ENCODE measurements at places on chromosomes 6 and 20.

DNA sequence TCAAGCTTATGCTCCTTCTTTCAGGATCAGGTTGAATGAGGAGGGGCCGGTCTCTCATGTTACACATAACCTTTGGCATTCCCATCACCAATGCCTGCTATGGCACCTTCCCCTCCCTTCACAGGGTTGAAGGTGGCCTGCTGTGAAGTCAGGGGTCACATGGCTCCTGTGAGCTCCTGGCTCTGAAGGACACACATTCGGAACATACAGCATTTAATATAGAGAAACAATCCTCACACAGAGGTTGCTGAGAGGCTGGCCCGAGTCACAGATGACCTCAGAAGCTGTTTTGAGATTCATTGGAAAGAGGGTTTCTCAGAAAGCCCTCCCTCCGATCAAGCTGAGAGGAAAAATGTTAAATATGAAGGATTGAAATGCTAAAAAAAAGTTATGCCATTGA lies 82.1 kb downstream of the PSMG4 start:
- DNase-seq: no peak

- no peak for DNase-seq
Measured at GRCh38 chr6:16007146-16007545, 121.7 kb upstream of the MYLIP start.

DNA sequence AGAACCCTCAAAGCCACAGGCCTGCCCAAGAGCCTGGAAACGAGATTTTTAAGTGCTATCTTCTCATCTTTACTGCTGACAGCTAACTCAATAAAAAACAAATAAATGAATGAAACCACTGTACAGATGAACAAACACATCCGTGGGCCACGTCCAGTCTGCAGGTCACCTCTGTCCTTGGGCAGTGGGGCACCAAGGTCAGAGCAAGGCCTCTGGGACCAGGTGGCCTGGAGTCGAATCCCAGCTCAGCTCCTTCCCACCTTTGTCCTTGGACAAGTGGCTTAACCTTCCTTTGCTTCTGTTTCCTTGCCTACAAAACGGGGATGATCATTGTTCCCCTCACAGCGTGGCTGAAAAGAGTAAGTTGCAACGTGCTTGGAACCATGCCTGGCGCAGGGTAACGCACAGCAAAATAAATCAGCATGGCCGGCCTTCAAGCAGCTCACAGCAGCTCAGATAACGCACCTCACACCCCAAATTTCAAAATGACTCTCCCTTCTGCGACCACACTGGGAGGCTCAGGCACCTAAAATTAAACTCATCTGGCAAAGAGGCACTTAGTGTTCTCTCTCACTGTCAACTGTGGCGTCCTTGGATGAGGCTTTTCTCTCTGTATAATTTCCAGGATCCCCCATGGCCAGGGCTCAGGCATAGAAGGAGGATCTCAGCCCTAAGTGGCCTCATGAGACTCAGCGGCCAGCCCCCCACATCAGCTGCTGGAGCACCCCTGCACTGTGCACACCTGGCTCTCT lies 35.7 kb downstream of the RRBP1 start:
- no peak for DNase-seq

DNA sequence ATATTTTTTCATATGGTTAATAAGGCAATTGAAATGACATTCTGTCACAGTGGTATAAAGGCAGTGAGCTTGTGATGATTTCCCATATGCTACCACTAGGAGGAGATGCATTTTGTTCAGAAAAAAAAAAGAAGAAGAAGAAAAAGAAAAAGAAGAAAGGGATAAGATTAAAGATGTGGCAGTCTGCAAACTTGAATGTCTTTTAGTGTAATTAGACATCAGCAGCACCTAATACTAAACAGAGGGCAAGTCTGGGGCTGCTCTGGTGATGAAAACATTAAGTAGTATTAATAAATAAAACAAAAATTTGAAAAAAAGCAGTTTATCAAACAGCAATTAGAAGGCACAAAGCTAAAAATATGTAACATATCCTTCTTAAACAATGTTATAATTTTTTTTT lies 95.4 kb upstream of the DEFB112 start:
- DNase-seq: no peak

GRCh38 chr20:53011640-53012039 lies 39.5 kb downstream of the TSHZ2 start:
- DNase-seq: no peak

- no peak for DNase-seq
Measured at GRCh38 chr20:41956338-41957074, 338.3 kb upstream of the CHD6 start.

GRCh38 chr6:157822245-157823000 lies 623 bp upstream of the SNX9 start:
- no peak for DNase-seq

- no peak for DNase-seq
Measured at GRCh38 chr20:15288106-15288505, 950.7 kb upstream of the FLRT3 start.

DNA sequence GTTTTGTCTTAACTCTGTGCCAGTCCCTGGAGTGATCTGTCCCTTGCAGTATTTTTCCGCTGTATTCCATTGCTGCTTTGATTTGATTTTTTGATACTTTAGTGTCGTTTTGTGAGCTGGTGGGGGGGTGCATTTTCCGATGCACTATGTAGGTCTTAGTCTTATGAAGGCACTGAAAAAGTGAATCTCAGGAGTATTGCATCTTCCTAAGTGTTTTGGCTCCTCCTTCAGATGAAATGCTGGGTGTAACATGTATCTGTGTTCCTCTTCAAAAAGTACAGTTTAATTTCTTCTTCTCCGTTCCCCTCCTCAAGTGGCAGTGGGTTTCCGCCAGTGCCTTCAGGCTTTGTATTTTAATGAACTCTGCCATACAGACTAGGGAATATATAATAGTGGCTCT lies 580.7 kb upstream of the GJE1 start:
- no peak for DNase-seq

DNA sequence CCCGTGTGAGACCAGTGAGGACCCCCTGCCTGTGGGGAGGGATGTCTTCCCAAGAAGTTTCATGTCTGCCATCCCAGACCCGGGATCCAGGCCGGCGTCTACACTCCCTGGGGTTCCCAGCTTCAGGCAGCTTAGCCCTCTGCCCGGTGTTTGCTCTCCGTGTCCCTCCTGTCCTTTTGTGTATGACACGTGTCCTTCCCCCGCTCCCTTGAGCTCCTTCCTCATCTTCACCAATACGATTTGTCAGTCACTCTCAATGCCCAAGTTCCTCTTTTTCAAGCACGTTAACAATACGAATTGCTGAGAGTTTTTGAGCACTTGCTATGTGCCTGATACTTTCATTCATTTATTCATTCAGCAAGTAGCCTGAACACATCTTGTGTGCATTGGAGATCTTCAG lies 115.6 kb upstream of the PTPN1 start:
- no peak for DNase-seq

DNA sequence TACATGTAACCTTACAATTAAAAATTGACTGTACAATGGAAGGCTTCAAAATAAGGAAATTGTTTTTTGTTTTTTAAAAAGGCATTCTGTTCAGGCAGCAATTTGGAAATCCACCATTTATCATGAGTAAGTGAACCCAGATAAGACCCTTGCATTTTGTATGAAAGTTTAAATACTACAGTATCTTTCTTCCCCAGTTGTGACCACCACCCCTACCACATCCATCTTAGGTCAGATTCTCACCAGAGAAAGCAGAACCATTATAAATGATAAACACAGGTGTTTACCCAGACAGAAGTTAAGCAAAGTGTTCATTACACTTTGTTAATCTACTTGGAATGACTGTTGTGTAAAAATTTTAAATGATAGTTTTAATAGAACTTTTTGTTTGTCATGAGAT lies 20.2 kb downstream of the SENP6 start:
- no peak for DNase-seq

GRCh38 chr6:131937226-131937625 lies 13.9 kb downstream of the CCN2 start:
- no peak for DNase-seq

- peak; percentile 81 for DNase-seq
Measured at GRCh38 chr6:106512048-106512967, 117.0 kb downstream of the RTN4IP1 start.

GRCh38 chr6:6883011-6883410 lies 224.8 kb upstream of the RREB1 start:
- DNase-seq: no peak

- DNase-seq: no peak
Measured at GRCh38 chr6:63745784-63746183, 110.2 kb downstream of the PHF3 start.

GRCh38 chr6:47135772-47136171 lies 93.6 kb upstream of the ADGRF1 start:
- no peak for DNase-seq

- no peak for DNase-seq
Measured at GRCh38 chr20:37243937-37244571, 17.6 kb downstream of the GHRH start.

DNA sequence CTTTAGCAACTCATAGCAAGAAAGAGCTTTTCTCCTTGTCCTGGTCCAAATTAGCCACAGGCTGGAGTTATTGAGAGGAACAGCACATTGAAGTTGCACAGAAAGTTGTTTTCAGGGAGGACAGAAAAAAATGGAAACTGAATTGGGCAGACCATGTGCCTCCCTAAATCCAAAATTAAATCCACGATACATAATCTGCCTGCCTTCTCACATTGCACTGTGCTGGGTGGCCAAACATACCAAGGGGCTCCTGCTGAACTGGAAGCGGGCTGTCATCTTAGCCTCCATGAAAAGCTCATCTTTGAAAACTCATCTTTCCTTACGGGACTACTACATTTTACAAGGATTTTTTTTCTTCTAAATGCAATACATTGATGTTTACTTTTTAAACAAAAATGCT lies 59.9 kb downstream of the TNFAIP3 start:
- no peak for DNase-seq

- no peak for DNase-seq
Measured at GRCh38 chr6:31643818-31644454, 8.5 kb downstream of the BAG6 start.

GRCh38 chr20:41300886-41301285 lies 16.6 kb downstream of the ZHX3 start:
- no peak for DNase-seq

GRCh38 chr6:46784535-46784934 lies 8.7 kb upstream of the MEP1A start:
- no peak for DNase-seq

DNA sequence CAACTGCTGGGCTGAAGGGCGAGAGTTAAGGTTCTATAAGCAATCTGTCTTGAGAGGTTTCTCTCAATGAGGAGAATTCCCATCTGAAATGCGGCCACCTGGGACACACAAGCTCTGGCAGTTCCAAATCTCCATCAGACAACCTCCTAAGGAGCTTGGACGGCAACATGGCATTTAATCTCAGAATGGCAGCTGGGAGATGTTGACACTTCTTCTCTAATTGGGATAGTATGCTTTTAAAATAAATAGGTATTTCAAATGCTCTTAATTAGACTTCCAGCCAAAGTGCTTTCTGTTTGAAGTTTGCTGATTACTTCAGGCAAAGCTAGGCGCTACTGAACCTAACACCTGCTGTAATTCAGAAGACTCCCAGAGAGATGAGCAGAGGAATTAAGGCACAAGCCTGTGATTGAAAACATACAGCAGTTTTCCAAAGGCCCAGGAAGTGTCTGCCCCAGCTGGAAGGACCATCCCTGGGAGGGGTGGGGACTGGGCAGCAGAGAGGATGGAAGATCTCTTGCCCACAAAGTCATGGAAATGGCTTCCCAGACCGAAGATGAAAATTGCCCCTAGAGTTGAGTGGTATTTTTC lies 59.1 kb upstream of the KCNK16 start:
- DNase-seq: no peak

Data from activated CD4-positive, CD25-positive, alpha-beta regulatory T cell treated with anti-CD3 and anti-CD28 coated beads, Interleukin-2, amount 50 U/mL, for 72 hours (primary cell).